Activated T-helper 2 cell treated with anti-CD3 and anti-CD28 coated beads, Interferon-gamma antibody, Interleukin-2, Interleukin-4, amounts not matched to agents 10 μg/mL and 5 μg/mL and 100 μg/mL, durations not matched to agents 14 hours and 24 hours and 36 hours (primary cell): ENCODE measurements at places on chromosomes 3 and 15.

GRCh38 chr3:66830301-66830700 lies 167.8 kb upstream of the KBTBD8 start:
- DNase-seq = no peak

DNA sequence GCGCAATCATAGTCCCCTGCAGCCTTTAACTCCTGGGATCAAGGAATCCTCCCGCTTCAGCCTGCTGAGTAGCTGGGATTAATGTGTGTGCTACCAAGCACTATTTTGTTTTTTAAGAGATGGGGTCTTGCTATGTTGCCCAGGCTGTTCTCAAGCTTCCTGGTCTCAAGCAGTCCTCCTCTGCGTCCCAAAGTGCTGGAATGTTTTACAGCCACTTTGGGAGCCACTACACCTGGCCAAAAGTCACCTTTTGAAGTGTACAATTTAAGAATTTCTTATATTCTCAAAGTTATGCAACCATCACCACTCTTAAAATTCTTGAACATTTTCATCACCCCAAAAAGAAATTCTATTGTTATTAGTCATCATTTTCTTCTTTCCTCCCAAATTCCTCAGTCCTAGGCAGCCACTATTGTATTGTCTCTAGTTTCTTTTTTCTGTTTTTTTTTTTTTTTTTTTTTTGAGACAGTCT lies 17.8 kb downstream of the CDV3 start:
- DNase-seq = no peak

DNA sequence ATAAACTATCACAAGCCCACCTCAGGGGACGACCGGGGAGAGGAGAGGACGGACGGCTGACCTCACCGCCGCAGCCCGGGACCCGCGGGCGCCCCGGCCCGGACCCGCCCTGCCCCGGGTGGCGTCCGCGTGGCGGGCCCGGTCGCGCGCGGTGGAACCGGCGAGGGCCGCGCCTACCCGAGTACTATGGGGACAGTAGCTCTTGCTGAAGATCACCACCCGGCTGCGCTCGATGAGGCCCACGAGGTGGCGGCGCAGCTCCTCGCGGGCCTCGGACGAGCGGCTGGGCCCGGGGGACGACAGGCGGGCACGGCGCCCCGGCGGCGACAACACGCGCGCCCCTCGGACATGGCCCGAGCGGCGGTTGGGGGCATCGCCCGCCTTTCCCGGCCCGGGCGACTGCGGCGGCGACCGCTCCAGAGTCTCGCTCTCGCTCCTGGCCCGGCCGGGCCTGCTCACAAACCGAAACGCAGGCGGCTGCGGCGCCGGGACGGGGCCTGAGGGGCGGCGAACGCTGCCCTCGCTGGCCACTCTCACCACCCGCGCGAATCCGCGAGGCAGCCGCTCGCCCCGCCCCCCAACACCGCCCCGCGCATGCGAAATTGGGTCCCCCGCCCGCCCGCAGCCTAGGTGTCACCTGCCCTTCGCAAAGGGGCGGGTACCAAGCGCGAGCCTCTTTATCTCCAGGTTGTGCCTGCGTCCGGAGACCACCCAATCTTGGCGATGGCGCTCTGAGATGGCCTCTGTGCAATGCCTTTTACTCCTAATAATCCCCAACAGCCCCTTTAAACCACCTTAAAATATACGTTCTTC lies at the start of gene TXNRD3:
Gene TXNRD3 (minus strand): TSS at position 554 of the 813 bp plus-strand sequence.
- DNase-seq = peak; percentile 37

DNA sequence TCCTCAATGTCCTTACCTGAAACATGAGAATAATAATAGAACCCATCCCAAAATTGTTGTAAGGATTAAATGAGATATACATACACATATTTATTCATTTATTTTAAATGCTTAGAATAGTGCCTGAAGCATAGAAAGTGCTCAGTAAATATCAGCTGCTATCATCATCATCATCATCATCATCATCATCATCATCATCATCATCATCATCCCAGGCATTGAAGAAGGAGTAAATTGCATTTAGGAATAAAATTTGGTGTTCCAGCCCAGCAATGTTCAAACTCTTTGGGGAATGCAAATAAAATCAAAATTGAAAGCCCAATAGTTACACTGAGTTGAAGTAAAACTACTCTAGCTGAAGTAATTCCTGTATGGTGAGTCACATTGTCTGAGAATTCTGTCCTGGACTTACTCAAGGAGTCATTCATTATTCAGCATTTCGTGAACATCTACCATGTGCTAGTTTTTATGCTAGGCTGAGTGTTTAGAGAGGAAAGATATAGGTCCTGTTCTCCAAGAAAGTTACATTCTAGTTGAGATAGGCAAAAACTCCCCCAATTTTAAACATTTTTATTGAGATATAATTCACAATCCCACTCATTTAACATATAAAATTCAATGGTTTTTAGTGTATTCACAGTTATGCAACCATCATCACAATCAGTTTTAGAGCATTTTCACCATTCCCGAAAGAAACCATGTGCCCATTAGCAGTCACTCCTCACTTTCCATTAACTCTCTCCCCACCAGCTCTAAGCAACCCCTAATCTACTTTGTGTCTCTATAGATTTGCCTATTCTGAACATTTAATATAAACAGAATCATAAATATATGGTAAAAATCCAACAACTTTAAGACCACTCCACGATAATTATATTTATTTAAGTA lies 107.2 kb downstream of the FRMD5 start:
- no peak for DNase-seq

GRCh38 chr3:165696496-165696895 lies 140.7 kb downstream of the BCHE start:
- no peak for DNase-seq

DNA sequence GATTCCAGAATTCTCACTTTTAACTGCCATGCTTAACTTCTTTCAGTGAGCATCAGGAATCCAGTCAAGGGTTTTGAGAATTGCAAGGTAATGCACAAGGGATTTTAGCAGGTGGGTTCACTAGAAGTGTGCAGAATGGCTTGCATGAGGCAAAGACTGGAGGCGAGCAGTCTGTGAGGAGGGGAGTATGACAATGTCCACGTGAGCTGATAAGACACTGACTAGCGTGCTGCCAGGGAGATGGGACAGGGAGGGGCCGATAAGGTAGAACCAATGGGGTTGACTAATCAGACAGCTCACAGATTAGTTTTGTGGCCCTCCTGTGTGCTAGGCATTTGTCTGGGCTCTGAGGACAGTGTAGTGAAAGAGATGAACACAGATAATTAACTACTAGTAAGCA lies 102.0 kb upstream of the DAZL start:
- DNase-seq = no peak

GRCh38 chr3:38707730-38708129 lies 58.2 kb upstream of the SCN5A start:
- no peak for DNase-seq

DNA sequence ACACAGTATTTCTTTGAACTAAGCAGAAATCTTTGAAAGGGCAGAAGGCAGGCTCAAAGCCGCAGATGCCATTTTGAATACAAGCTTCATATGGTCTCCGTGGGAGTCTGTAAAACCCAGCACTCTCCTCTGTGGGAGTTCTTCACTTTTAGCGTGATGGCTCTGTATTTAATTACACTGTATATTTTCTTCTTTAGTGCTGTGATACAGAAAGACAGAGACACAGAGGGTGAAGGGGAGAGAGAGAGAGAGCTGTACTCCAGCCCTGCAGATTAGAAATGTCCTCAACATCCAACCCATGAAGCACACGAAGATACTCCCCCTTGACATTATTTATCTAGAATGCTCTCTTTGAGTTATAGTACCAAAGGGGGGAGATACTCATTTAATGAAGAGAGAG lies 752.6 kb upstream of the NR2F2 start:
- no peak for DNase-seq

- no peak for DNase-seq
These were observed 20.9 kb downstream of the PIK3R4 start for GRCh38 chr3:130725746-130726145.

DNA sequence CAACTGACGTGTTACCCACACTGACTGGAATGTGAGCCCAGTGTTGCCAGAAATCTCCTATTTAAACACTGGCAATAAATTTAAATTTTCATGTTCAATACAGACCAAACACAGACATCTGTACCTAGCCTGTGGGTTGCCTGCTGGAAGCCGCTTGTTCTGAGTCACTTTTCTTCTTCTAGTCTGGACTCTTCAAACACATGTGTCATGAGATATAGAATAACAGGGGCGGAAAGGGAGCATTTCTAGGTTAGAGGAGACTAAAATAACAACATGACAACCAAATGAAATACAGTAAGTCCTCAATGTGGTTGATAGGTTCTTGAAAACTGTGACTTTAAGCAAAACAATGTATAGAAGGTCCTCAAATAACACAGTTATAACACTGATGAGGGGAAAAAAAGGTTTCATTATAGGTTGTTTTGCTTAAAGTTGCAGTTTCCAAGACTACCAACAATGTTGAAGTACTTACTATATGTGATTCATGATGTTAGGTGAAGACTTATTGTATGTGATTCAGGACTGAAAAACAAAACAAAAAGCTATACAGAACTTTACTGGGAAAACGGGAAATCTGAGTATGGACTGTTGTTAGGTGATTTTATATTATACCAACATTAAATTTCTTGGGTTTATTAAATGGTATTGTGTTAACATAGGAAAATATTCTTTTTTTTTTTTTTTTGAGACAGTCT lies 63.1 kb downstream of the PRKAR2A start:
- no peak for DNase-seq

DNA sequence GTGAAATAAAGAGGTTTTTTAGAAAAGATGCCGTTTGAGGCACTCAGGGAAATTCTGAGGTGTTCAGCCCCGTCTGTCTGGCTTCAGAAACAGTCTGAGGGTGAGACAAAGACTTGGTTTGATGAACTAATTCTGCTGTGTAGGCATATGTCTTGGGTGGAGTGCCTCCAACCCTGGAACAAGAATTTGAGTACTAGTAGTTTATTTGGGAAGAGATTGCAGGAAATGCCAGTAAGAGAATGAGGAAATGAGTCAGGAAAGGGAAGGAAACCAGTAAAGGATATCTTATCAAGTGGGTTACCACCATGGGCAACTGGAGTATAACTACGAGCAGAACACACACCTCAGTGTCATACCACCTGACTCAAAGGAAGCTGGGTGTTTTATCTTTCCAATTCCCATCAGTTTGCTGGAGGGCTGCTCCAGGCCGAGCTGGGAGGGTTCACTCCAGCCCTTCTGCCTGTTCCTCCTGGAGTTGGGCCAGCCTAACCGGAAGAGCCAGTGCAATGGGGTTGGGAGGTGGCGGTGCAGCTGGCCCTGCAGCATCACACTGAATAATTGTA lies 75.3 kb downstream of the TGFBR2 start:
- DNase-seq = no peak
